ENCODE measurements at places on chromosomes 12 and 14. TPM values are rescaled to one million over a fixed set of nuclear protein-coding genes. Genes with fewer than 3 reads are reported as not detected.
A peak's percentile ranks its signal among the peaks of the same experiment; 100 is the strongest.

GRCh38 chr12:50790081-50790480, 26.2 kb downstream of the ATF1 start:
- DNase-seq: no peak

Gene FOXN4
- 0.35 TPM for total RNA-seq

Gene FLRT2
- total RNA-seq: 7.4 TPM

GRCh38 chr12:69555461-69555860, 29.8 kb upstream of the CCT2 start:
- no peak for DNase-seq

- DNase-seq: no peak
Observed at GRCh38 chr12:12372946-12373722, 16.3 kb downstream of the BORCS5 start.

Gene ALDH2
- 7.9 TPM for total RNA-seq

DNA sequence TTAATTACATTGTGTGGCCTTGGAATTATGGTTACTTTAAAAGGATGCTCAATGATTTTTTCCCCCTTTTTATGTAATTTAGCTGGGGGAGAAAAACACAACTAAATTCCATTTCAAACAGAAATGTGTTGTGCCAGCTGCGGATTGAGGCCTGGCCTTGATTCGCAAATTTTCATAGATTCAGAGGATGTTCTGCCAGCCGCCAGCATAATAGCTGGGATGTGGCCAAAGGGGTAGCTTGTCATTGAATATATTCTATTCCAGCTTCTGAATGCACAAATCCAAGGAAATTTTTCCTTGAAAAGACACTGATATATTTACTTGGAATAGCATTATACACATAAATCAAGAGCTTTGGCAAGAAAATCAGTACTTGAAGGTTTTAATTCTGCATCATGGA, 43.7 kb downstream of the TRHDE start:
- no peak for DNase-seq

Gene ADSS1
- total RNA-seq: 11.6 TPM

GRCh38 chr14:75705014-75705413, 44.0 kb downstream of the TTLL5 start:
- no peak for DNase-seq

GRCh38 chr14:30921788-30922187, 47.4 kb downstream of the COCH start:
- no peak for DNase-seq

- peak; percentile 76 for DNase-seq
Observed at GRCh38 chr12:47988073-47989022, 15.9 kb downstream of the COL2A1 start.

DNA sequence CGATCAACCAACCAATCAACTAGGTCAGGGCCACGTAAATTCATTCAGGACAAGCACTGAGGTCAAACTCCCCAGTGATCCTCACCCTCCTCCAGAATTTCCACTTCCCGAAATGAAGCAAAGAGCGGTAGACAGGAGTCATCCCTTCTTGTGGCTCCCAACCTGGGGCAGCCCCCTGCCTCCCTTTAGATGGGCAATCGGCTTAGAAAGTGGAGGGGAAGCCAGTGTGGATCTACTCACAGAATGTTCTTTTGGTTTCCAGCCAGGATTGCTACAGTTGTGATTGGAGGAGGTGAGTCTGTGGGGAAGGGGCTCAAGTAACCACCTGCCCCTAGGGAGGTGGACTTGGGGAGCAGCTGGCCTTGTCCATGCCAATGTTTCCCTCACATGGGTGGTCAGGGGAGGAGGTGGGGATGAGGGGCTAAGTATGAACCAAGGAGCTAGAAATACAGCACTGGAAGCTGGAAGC, 4.1 kb downstream of the IFI27 start:
- DNase-seq: no peak

Gene PTPN6
- total RNA-seq: 25.3 TPM

DNA sequence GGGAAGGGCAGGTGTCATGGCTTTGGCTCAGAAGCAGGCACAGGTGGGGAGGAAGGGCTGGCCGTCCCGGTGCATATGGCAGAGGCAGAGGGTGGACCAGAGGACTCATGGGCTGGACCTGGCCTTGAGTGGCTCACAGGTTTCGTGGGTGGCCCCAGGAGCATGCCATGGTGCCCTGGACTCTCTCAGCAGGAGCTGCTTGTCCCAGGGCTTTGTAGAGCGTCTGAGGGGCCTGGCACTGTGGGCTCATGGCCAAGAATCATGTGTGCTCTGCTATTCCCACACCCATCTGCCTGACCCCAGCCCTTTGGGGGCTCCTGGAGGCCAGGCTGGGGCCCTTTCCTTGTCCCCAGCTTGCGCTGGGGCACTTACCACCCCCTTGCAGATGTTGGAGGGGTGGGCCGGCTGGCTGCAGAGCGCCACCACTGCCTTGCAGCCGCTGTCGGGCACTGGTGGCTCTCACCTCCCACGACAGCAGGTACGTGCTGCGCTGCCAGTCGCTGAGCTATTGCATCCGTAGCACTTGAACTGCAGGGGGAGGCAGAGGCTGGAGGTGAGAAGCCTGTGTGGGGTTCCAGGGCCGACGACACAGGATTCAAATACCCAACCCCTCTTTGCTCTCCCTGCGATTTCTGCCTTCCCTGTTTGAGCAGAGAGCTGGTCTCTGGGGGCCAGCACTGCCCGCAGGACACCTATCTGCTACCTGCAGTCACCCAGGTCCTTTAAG, 187.4 kb upstream of the PRMT8 start:
- peak; percentile 82 for DNase-seq

DNA sequence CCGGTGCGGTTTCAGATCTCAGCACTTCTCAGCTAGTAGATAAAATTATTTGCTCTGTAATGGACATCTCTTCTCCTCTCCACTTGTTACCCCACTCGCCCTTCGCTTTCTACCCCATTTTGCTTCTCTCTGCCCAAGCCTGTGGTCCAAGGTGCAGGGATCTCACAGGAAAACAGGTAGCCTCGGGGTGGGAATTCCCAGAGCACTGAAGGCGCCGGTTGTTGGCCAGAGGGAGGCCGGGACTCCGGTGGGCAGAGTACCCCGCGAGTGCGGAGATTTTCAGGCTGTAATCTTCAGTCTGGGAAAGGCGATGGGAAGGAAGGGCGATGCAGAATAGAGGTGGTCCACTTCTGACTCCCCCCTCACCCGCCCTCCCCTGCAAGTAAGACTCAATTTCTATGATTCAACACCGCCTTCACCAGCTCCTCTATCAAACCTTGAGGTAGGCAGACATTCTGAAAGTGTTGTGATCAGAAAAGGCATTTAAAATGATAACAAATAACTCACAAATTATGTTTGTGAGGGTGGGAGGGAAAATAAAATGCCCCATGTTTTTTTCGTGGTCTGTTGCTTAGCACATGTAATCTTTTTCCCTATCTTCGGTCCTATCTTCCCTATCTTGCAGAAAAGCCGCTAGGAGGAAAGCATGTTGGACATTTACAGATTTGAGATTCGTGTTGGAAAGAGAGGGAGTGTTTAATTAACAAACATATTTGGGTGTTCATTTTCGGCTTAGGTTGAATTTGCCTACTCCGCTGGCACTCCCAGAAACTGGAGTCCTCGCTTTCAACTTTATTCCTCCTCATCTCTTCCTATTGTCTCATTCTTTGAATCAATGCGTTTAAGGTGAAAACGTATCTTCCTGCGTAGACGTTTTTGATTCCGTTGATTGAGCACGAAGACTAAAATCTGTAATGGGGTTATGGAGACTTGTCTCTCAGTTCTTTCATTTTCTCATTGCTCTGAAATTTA, 8.5 kb downstream of the FOXG1 start:
- no peak for DNase-seq

Gene TGM1
- 0.63 TPM for total RNA-seq

GRCh38 chr12:124956571-124956970, 32.4 kb downstream of the DHX37 start:
- DNase-seq: no peak

Gene MYO1A
- not detected for total RNA-seq

Gene EFS
- 18.9 TPM for total RNA-seq

Gene RNASE1
- 0.56 TPM for total RNA-seq

Gene SLC5A8
- 0.35 TPM for total RNA-seq

- no peak for DNase-seq
Observed at GRCh38 chr12:123449856-123450255, 8.1 kb upstream of the SNRNP35 start.

Gene SYNE3
- total RNA-seq: 0.03 TPM

- DNase-seq: peak; percentile 99
Observed at GRCh38 chr12:110501752-110502738, at the start of the genes RAD9B and VPS29. Gene RAD9B, plus strand, starts transcription at chr12:110502331. Its CDS starts 7 bp downstream, at chr12:110502338. Gene VPS29, minus strand, starts transcription at chr12:110502111. Its CDS starts 60 bp downstream, at chr12:110502051.

Gene RPGRIP1
- 1.6 TPM for total RNA-seq

GRCh38 chr12:95989504-95990123, 6.5 kb downstream of the HAL start:
- DNase-seq: no peak

GRCh38 chr12:3243376-3244084, 166.4 kb downstream of the TSPAN9 start:
- DNase-seq: no peak

Gene MYBPC1
- 0.54 TPM for total RNA-seq

DNA sequence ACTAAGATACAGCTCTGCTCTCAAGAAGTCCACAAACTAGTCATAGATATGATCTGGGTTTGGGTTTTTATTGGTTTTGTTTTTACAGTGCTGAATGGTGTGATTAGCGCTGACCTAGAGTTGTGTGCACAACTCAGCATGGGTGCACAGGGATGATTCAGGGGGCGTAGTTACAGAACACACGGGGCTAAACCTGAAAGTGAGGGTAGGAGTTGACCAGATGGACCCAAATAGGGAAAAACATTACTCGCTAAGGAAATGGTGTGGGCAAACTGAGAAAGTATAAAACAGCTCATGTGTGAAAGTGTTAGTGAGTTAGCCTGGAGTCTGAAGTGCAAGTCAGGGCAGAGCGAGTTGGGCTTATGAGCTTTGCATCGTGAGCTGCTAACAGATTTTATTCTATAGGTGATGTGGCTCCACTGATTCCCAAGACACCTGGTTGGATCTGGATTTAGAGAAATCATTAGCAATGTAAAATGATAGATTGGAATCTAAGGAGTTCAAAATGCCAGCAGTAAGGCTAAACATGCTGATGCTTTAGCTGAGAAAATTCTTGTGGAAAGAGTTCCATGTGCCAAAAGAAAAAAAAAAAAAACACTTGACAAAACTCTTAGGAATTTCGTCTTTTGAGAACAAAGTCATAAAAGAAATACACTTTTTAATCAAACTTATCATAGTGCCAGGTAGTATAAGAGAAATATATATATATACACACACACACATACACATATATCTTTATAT, 134.9 kb downstream of the SLC5A8 start:
- no peak for DNase-seq

DNA sequence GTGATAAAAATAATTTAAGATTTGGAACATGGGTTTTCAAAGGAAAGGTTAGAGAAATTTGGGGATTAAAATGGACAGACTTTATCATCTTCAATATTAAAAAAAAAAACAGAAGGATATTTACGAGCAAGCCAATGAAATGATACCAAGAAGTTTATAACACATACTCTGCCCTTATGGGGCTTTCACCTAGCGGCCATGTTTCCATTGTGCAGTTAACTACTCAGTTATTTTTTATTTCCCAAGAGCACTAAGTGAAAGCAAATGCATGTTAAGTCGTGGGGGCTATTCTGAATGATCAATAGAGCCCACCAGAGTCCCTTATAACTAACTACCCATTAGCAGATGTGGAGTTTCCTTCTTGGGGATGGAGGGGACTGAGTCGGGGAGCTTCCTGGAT, 53.9 kb downstream of the ETV6 start:
- DNase-seq: no peak

DNA sequence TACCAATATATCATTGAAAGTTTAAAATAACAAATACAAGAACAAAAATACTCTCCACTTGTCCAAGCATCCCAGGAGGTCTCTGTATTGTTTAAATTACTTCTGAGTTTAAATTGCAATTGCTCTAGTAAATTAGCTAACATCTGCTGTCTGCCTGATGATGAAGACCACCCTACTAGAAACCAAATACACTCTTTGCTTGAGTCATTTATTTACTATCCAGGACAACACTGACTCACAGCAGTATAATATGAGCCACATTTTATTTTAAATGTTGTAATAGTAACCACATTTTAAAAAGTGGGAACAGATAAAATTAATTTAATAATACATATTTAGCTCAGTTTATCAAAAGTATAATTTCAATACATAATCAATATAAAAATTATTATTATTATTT, 62.9 kb upstream of the EEA1 start:
- no peak for DNase-seq

Gene LRTM2
- 0.12 TPM for total RNA-seq

Gene CLEC7A
- not detected for total RNA-seq

DNA sequence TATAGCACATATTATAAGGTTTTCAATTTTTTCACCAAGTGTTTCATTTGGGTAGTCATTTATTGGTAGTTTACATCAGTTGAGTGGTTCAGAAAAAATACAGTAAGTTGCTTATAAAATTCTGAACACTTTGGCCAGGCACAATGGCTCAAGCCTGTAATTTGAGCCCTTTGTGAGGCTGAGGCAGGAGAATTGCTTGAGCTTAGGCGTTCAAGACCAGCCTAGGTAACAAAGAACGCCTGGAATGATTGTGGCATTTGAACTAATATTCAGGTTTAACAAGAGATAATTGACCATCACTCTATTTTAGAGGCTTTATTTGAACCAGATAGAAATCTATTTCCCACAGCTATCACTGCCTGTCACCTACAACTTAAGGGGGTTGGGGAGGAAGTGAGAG, 22.7 kb downstream of the HIF1A start:
- DNase-seq: peak; percentile 47

DNA sequence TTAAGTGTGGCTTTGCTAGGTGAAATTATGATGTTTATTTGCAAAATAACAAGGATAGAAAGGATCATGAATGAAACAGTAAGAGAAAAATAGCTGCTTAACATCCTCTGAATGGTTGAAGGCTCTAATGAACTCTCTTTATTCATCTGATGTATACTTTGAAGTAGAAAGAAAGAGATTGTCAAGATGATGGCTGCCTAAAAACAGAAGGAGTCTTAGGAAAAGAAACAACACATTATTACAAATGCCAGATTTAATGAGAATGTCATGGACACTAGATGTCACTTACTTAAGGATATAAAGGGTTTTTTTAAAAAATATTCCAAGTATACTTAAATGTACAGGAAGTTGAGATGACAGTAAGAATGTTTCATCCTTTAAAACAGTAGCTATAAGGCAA, 21.6 kb downstream of the DCN start:
- no peak for DNase-seq

GRCh38 chr12:70837026-70837425, 83.5 kb downstream of the PTPRR start:
- no peak for DNase-seq

Gene SYT1
- total RNA-seq: 37.9 TPM

Gene ADAM21
- not detected for total RNA-seq

DNA sequence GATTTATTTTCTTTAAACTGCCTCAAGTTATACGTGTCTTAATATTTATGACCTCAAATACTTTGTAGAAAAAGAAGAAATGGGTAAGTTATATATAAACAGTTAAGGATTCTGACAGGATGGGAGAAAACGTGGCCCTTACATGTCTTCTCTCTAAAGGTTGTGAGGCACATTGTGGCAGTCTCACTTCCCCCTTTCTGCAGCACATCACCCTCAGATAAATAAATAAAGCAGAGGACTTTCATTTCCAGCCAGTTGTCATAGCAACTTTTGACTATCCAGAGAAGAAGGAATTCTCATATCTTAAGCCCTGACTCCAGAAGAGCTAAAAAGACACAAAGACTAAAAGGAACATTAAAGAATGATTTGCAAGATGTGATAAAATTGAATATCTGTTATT, 28.8 kb upstream of the CEP83 start:
- no peak for DNase-seq

Gene SLIRP
- 240 TPM for total RNA-seq

Gene PIANP
- 2.2 TPM for total RNA-seq

- DNase-seq: peak; percentile 11
Observed at GRCh38 chr12:91274916-91275315, 92.3 kb upstream of the DCN start.

GRCh38 chr14:101074196-101075024, 170.9 kb upstream of the RTL1 start:
- no peak for DNase-seq
